ENCODE measurements at places on chromosomes 6 and 20. TPM values are rescaled to one million over a fixed set of nuclear protein-coding genes. Genes with fewer than 3 reads are reported as not detected.

Gene HRH3
- not detected for total RNA-seq

Gene HLA-G
- total RNA-seq, result not detected

Gene HSPA12B
- total RNA-seq, result not detected

Gene C20orf144
- 0.15 TPM for total RNA-seq

Gene PPT2
- total RNA-seq, result 16.5 TPM

Gene SNRPB
- total RNA-seq, result 50.1 TPM

Gene KHDC1
- 5.4 TPM for total RNA-seq

Gene BEND6
- total RNA-seq, result 6.1 TPM

Gene CPNE5
- total RNA-seq, result not detected

Gene ADGB
- total RNA-seq, result not detected

Gene POFUT1
- total RNA-seq, result 29.1 TPM

Gene MUCL3
- total RNA-seq, result not detected

Gene TMEM74B
- total RNA-seq, result not detected

Gene EYA4
- under 0.01 TPM for total RNA-seq

Gene RHAG
- not detected for total RNA-seq

Gene RIPPLY2
- under 0.01 TPM for total RNA-seq

Gene DDO
- total RNA-seq, result 1.7 TPM

Measured in smooth muscle cell of the coronary artery (primary cell).